ENCODE measurements at places on chromosomes 12 and 14. TPM values are rescaled to one million over a fixed set of nuclear protein-coding genes. Genes with fewer than 3 reads are reported as not detected.

Gene DNAH10
- total RNA-seq: 0.40 TPM

Gene CLEC9A
- not detected for total RNA-seq

DNA sequence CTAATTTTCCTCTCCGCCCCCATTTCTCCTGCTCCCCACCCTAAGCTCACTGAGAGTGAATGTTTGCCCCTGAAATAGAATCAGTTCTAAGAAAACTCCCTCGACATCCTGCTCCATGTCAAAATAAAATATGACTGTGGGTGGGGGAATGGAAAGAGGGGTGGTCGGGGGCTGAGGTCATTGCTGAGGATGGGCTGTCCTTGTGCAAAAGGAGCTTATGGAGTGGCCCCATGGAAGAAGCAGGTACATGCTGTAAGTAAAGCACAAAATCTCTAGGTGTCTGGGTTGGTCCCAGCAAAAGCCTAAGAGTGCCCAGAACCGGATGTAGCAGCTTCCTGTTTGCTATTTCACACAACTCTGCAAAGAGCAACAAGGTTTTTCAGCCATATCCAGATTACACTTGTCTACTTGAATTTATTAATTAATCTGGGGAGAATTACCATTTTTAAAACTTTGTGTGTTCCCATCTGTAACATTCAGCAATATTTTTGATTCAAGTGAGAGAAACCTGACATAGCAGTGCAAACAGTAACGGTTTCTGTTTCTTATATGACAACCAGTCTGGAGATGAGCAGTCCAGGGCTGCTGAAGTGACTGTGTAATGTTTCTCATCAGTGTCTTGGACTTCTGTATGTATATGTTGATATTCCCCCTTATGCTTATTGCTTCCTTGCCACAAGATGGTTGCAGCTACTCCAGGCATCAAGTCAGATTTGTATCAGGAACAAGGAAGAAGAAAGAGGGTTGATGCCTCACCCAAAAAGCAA lies 40.4 kb upstream of the GZMB start:
- H3K27me3 ChIP-seq: no peaks in the 10 kb centered on the region
- no peak for DNase-seq
- H3K36me3 ChIP-seq: no peaks in the 10 kb centered on the region
- H3K4me3 ChIP-seq: no peak overlapping the region

DNA sequence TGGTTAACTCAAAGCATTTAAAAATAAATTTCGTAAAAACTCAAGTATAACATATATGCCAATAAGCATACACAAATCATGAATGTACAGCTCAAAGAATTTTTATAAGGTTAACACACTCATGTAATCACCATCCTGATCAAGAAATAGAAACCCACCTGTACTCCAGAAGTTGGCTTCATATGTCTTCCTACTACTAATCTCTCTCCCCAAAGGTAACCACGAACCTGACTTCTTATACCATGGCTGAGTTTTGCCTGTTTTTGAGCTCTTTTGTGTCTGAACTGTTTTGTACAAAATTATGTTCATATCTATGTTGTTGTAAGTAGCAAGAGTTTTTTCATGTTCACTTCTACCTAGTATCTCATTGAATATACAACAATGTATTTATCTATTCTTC lies 18.7 kb downstream of the DUSP16 start:
- H3K4me1 ChIP-seq: no peaks in the 10 kb centered on the region
- no peak overlapping the region for H3K4me3 ChIP-seq
- H3K27me3 ChIP-seq: no peaks in the 10 kb centered on the region
- H3K36me3 ChIP-seq: no peaks in the 10 kb centered on the region
- H3K27ac ChIP-seq: no peak overlapping the region

- H3K4me3 ChIP-seq: no peak overlapping the region
- H3K36me3 ChIP-seq: no peaks in the 10 kb centered on the region
- no peak for DNase-seq
Observed at GRCh38 chr12:85747941-85748495, 88.2 kb downstream of the RASSF9 start.

- no peak for DNase-seq
- no peaks in the 10 kb centered on the region for H3K36me3 ChIP-seq
- no peaks in the 10 kb centered on the region for H3K4me1 ChIP-seq
- no peak overlapping the region for H3K4me3 ChIP-seq
- no peak overlapping the region for H3K27ac ChIP-seq
- H3K27me3 ChIP-seq: no peaks in the 10 kb centered on the region
Observed at GRCh38 chr14:79328863-79329262, 882.4 kb downstream of the DIO2 start.

DNA sequence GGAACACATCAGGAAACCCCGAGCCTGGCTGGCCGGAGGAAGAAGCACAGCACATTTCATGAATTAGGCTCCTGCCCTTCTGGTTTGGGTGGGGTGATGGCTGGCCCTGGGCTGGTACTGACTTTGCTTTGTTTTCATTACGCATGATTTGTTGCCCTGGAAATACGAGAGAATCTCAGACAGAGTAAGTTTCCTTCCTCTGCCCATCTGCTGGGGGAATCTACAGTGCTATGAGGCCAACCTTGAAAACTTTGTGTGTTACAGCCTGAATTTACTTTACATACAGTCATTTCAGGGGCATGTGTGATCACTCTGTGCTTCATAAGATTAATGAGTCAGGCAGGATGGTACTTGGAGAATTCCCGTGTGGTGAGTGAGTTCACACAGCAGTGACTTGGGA lies 20.5 kb upstream of the SLC5A8 start:
- H3K27me3 ChIP-seq: no peaks in the 10 kb centered on the region
- DNase-seq: no peak
- H3K4me3 ChIP-seq: no peak overlapping the region
- H3K27ac ChIP-seq: no peak overlapping the region
- H3K36me3 ChIP-seq: no peaks in the 10 kb centered on the region
